ENCODE measurements at places on chromosomes 12 and 14.

GRCh38 chr12:23757541-23757962 is 191.9 kb downstream of the SOX5 start:
- no peak for DNase-seq

DNA sequence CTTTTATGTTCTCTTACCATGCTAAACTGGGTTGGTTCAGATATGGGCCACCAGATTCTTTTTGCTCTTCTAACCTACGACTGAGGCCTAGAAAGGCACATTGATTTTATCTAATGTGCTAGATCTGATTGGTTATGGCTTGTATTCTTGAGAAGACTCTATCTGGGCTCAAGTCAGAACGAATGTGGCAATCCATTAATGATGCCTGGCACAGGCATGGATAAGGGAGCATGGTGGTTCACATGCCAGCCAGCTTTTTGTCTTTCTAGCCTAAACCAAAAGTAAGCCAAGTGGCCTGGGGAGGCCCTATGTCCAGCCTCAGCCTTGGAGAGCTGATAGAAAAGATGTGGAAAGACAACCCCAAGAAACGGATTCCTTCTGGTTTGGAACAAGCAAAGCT is 82.7 kb downstream of the KNTC1 start:
- no peak for DNase-seq

- no peak for DNase-seq
These were observed 29.7 kb downstream of the ATF7IP start for GRCh38 chr12:14395074-14395778.

GRCh38 chr12:19451196-19451595 is 11.9 kb downstream of the AEBP2 start:
- no peak for DNase-seq

- DNase-seq: no peak
These were observed 333.1 kb downstream of the FUT8 start for GRCh38 chr14:65745396-65746190.

DNA sequence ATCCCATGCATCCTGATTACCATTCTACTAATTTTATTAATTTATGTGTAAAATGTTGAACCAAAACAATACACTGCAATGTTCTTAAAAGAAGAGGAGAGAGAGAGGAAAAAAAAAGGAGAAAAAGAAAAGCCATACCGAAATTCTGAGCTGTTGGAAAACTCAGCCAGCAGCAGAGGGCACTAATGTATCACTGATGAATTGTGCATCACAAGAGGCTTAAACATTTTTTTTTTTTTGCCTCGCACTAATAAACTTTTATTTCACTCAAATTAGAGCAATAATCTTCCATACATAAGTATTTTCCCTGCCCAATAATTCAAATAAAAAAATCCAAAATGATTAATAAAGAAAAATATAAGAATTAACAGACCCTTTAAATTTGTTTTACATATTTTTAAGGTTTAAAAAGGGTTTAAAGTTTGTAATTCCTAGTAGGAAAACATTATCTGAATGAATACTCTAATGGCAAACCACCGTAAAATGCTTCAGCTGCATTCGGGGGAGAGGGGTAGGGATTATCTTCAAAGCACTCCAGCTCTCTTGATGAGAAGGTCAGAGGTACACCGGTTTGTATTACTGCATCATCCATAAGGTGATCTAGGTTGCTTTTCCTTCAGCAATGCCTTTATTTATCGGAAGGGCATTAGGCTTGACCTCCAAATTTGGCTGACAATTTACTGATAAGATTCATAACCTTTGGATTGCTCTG is 41.9 kb downstream of the ATP23 start:
- peak; percentile 74 for DNase-seq

GRCh38 chr12:124392667-124393413 is 97.9 kb downstream of the RFLNA start:
- peak; percentile 27 for DNase-seq

DNA sequence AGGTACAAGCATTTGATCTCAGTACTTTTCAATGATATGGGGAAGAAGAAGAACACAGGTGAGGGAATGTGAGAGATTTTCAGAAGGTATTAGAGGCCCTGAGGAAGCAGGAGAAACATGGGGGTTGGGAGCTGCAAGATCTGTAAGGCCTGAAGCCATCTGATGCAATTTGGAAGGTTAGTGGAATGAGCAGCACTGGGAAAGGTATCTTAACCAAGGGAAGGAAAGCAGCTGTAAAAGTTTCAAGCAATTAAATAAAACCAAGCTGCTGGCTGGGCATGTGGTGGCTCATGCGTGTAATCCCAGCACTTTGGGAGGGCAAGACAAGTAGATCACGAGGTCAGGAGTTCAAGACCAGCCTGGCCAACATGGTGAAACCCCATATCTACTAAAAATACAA is 104.4 kb upstream of the PARP11 start:
- no peak for DNase-seq

- DNase-seq: no peak
These were observed 27.6 kb upstream of the C12orf76 start for GRCh38 chr12:110075880-110076279.

DNA sequence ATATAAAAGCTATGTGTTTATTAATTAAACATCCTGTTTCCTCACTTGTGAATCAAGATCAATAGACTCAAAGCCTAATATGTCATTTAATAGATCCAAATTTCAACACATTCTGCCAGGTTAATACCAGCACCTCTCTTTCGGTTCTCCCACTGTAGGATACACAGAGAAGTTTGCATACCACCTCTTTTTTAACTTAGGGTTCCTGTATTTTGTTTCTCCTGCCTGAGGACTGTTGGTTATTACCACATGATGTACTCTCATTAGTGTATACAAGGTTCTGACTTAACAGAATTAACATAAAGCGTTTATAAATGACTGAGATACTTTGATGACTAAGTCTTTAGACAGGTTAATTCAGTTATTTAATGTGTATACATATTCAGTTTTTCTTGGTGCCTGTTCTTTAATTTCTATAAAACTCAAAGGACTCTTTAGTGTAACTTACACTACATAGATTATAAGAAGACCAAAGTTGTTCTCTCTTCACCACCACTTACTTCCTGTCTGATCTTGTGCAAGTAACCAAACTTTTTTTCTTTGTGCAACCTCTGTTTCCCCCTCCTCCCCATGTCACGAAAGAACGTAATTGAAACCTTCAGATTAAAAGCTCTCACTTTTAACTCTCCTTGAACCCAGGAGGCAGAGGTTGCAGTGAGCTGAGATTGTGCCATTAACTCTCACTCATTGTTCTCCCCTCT is 89.8 kb upstream of the DNM1L start:
- no peak for DNase-seq

GRCh38 chr12:41709012-41709411 is 435.7 kb downstream of the GXYLT1 start:
- no peak for DNase-seq

- DNase-seq: peak; percentile 68
These were observed 239.1 kb downstream of the SSPN start for GRCh38 chr12:26434299-26435068.

GRCh38 chr12:82593143-82593542 is 93.6 kb upstream of the TMTC2 start:
- DNase-seq: no peak

GRCh38 chr14:97995038-97995437 is 1197.9 kb downstream of the VRK1 start:
- DNase-seq: no peak

GRCh38 chr12:67390273-67390672 is 121.1 kb downstream of the CAND1 start:
- no peak for DNase-seq

DNA sequence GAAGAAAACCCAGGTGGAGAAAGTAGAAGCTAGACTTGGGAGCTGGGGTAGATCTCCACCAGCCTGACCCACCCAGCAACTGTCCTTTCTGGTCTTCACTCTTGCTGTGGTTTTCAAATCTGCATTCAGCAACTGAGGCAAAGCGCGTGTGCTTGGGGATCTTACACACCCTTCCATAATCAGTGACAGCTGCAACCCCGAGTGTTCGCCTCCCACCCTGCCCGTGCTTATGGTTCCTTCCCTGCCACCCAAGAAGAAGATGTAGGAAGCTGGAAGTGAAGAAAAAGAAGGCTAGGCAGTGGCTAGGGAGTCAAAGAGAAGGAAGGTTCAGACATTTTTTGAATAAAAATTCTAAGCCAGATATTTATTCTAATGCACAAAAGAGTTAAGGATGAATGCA is 162.6 kb upstream of the CCND2 start:
- DNase-seq: no peak
